EH (cell line): ENCODE measurements at places on chromosomes 7 and 10.
A peak's percentile ranks its signal among the peaks of the same experiment; 100 is the strongest.

DNA sequence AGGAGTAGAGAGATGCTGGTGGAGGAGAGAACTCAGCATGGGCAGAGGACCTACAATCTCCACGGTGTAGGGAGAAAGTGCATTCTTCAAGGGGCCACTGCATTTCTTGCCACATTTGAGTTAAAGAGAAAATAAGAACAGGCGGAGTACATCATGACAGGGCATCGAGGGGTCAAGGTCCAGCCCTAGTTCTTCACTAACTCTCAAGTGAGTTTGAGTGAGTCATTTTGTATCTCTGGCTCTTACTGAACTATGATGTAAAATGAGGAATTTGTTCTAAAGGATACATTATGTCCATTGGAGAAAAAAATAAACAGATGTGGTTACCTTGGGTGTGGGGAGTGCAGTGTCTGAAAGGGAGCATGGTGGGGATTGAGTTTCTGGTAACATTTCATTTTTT lies 182.9 kb downstream of the XPNPEP1 start:
- no peak for DNase-seq

GRCh38 chr7:156105337-156106106 lies 293.3 kb upstream of the SHH start:
- DNase-seq: no peak

- no peak for DNase-seq
Observed at GRCh38 chr10:97034301-97034700, 151.5 kb downstream of the SLIT1 start.

DNA sequence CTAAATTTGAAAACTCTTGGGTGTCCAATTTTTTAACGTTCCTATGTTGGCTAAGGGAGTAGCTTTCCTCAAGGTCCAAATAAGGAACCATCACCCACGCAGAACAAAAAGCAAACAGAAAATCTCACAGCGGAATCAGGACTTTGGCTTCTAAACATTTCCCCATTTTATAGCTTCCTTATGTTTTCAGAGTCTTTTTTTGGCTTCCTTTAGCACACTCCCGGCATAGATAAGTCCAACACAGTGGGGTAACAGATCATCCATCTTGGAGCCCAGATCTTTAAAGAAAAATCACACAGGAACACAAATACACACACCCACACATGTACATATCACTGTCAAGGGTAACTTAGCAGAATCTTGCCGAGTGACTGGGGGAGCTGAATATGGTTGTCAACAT lies 4.2 kb upstream of the TCF7L2 start:
- no peak for DNase-seq

- DNase-seq: no peak
Observed at GRCh38 chr7:157380416-157380815, 43.6 kb downstream of the DNAJB6 start.

DNA sequence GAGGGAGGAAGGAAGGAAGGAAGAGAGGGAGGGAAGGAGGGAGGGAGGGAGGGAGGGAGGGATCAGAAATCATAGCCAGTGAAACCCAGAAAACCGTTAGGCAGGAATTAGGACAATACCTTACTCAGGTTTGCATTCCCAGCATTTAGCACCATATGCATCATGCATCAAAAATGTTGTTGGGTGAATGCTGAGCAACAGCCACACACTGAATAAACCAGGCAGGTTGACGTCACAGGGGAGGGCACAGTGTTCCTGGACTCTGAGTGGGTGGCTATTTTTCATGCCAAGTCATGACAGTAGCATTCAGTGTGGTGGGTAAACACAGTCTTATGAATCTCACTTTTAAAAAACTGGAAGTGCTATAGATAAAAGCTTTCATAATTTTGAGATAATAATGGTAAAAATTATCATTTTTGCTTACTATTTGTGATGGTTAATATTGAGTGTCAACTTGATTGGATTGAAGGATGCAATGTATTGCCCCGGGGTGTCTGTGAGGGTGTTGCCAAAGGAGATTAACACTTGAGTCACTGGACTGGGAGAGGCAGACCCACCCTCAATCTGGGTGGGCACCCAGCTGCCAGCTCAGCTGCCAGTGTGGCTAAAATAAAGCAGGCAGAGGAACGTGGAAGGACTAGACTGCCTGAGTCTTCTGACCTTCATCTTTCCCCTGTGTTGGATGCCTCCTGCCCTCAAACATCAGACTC lies 199.1 kb upstream of the PRKCQ start:
- peak; percentile 97 for DNase-seq

GRCh38 chr7:87148332-87148955 lies 3.8 kb upstream of the DMTF1 start:
- DNase-seq: peak; percentile 36

- no peak for DNase-seq
Observed at GRCh38 chr7:135192914-135193536, 18.3 kb downstream of the WDR91 start.

- peak; percentile 64 for DNase-seq
Observed at GRCh38 chr10:125641398-125641797, 41.6 kb downstream of the TEX36 start.

- DNase-seq: no peak
Observed at GRCh38 chr10:59878289-59878688, 28.1 kb downstream of the CCDC6 start.

DNA sequence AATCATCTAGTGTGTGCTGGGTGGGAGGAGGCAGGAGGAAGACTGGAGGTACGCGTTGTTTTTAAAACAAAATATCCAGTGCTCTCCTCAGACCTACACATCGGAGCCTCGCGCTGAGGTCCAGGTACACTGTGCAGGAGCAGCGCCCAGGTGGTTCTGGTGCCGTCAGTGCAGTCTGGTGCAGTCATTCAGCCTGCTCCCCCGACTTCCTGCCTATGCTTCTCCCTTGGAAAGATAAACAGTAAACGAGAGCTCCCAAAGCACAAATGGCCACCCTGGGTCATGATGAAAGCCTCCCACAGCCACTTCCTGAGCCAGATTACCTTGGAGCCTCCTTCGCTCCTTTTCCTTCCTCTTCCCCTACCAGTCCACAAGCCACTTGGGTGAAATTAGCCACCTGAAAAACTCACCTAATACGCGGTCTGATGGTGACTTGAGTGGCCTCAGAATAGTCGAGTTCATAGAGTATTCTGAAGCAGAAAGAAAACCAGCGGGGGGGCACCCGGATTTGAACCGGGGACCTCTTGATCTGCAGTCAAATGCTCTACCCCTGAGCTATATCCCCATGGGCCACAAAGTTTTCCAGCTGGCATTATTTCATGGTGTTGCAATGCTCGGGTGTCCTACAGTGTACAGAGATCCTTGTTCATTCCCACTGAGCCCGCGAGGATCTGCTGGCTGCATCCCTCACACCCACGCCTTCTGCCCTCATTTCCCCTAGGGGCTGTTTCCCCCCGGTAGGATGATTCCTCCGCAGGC lies 82.5 kb downstream of the ZNF467 start:
- DNase-seq: peak; percentile 67

GRCh38 chr7:38000272-38000671 lies 79.8 kb downstream of the EPDR1 start:
- DNase-seq: no peak

- DNase-seq: peak; percentile 47
Observed at GRCh38 chr10:60236869-60237524, 152.7 kb downstream of the ANK3 start.

- DNase-seq: no peak
Observed at GRCh38 chr7:44384586-44385433, 59.4 kb upstream of the CAMK2B start.
